ENCODE measurements at places on chromosomes 2 and 18. TPM values are rescaled to one million over a fixed set of nuclear protein-coding genes. Genes with fewer than 3 reads are reported as not detected.

WDPCP gene
- polyA plus RNA-seq: 2.1 TPM

TBR1 gene
- 0.14 TPM for polyA plus RNA-seq

ALLC gene
- polyA plus RNA-seq: not detected

NT5C1B gene
- not detected for polyA plus RNA-seq

EFEMP1 gene
- 10,356 TPM for polyA plus RNA-seq

Data from endothelial cell of umbilical vein (primary cell).